ENCODE measurements at places on chromosomes 2 and 18. TPM values are rescaled to one million over a fixed set of nuclear protein-coding genes. Genes with fewer than 3 reads are reported as not detected.

DNA sequence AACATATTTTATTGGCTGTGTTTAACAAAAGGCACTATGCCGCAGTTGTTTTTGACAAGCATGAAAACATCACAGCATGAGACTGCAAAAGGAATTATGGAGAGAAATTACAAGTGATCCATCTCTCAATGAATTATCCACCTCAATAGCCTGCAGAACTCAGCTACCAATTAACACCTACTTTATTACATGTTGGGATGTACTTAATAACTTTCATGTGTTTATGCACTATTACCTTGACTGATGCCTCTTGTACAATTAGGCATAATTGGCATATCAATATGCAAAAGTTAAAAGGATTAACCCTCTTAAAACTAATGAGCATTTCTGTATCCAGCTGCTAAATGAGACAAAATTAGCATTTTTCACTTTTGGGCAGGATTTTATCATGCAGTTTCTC is 27.8 kb downstream of the ARHGAP15 start:
- H3K27ac ChIP-seq, result no peak overlapping the region
- H3K4me3 ChIP-seq, result no peak overlapping the region
- H3K27me3 ChIP-seq, result no peaks in the 10 kb centered on the region
- H3K4me1 ChIP-seq, result peaks cover 18% of the 10 kb centered on the region

DNA sequence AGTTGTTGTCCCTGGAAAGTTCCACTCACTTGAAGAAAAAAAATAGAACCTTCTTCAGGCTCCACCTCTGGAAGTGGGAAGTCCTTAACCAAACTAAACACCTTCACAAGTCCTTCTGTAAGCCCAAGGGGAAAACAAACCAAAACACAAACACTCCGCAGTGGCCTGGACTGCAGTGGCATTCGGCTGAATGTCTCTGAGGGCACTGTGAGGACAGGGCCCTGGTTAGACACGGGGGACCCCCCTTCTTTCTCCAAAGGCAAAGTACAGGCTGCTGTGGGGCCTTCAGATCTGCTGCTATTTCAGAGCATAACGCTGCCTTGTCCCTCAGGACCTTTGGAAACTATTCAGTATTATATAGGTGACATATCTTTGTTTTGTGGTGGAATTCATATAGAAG is 28.1 kb downstream of the FOSL2 start:
- no peaks in the 10 kb centered on the region for H3K4me1 ChIP-seq
- H3K4me3 ChIP-seq, result no peak overlapping the region
- DNase-seq, result no peak

GRCh38 chr2:135791418-135792190 is 45.4 kb downstream of the LCT start:
- H3K27ac ChIP-seq, result no peak overlapping the region
- no peaks in the 10 kb centered on the region for H3K36me3 ChIP-seq

GRCh38 chr2:35946478-35946877 is 409.1 kb upstream of the CRIM1 start:
- no peaks in the 10 kb centered on the region for H3K4me1 ChIP-seq
- H3K27ac ChIP-seq, result no peak overlapping the region
- no peaks in the 10 kb centered on the region for H3K36me3 ChIP-seq
- no peaks in the 10 kb centered on the region for H3K27me3 ChIP-seq
- no peak for DNase-seq

Gene SLC5A7
- not detected for total RNA-seq

Gene TDRD15
- not detected for total RNA-seq

Gene IL1RL2
- 0.11 TPM for total RNA-seq

Gene ASPRV1
- 1.1 TPM for total RNA-seq

Gene TUBB8B
- total RNA-seq, result 1.2 TPM
